ENCODE measurements at places on chromosomes 16 and 17. TPM values are rescaled to one million over a fixed set of nuclear protein-coding genes. Genes with fewer than 3 reads are reported as not detected.

The CACNG3 gene
- not detected for total RNA-seq

The CDC6 gene
- 58.7 TPM for total RNA-seq

The RASD1 gene
- 0.80 TPM for total RNA-seq

The OR4D1 gene
- 0.02 TPM for total RNA-seq

The SP6 gene
- 2.8 TPM for total RNA-seq

The EME1 gene
- 14.9 TPM for total RNA-seq

Measured in A549 treated with CORT108297 at 1 μM for 4 hours (cell line).